ENCODE measurements at places on chromosomes 4 and X.

- DNase-seq: no peak
- no peak overlapping the region for H3K4me3 ChIP-seq
- no peaks in the 10 kb centered on the region for H3K36me3 ChIP-seq
- H3K27me3 ChIP-seq: no peaks in the 10 kb centered on the region
- H3K27ac ChIP-seq: no peak overlapping the region
These were observed 23.7 kb downstream of the SULT1E1 start for GRCh38 chr4:69836287-69836686.

- H3K36me3 ChIP-seq: no peaks in the 10 kb centered on the region
- no peaks in the 10 kb centered on the region for H3K4me1 ChIP-seq
- no peak overlapping the region for H3K4me3 ChIP-seq
- DNase-seq: no peak
- H3K27ac ChIP-seq: no peak overlapping the region
These were observed 448.1 kb upstream of the TRAM1L1 start for GRCh38 chr4:117533501-117533900.

GRCh38 chr4:27040356-27040755 is 179.7 kb downstream of the STIM2 start:
- H3K36me3 ChIP-seq: no peaks in the 10 kb centered on the region
- no peak overlapping the region for H3K4me3 ChIP-seq
- no peak for DNase-seq
- no peaks in the 10 kb centered on the region for H3K4me1 ChIP-seq
- H3K27ac ChIP-seq: no peak overlapping the region

- H3K36me3 ChIP-seq: no peaks in the 10 kb centered on the region
- DNase-seq: no peak
- no peaks in the 10 kb centered on the region for H3K27me3 ChIP-seq
- H3K27ac ChIP-seq: no peak overlapping the region
- H3K4me1 ChIP-seq: no peaks in the 10 kb centered on the region
These were observed 25.2 kb downstream of the NAT8L start for GRCh38 chr4:2084316-2084715.

DNA sequence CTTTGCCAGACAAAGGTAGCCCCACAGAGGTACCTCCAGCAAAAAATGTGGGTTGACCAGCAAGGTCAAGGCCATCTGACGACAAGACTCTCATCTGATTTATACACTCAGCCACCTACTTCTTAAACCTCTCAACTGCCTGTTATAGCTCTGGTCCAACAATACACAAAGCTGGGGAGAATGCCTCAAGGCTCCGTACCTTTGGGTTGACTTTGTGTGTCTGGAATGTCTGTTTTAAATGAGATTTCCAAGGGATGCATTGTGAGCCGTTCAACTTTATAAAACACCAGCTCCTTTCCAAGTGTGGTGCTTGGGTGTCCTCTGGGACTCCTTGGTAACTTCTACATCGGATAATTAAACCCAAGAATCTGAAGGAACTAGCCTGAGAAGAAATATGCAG is 167.0 kb upstream of the RPL34 start:
- DNase-seq: no peak
- H3K27me3 ChIP-seq: no peaks in the 10 kb centered on the region
- no peak overlapping the region for H3K27ac ChIP-seq
- no peaks in the 10 kb centered on the region for H3K36me3 ChIP-seq

GRCh38 chr4:71784569-71785197 is 804 bp upstream of the GC start:
- H3K27ac ChIP-seq: no peak overlapping the region
- no peak for DNase-seq
- H3K27me3 ChIP-seq: no peaks in the 10 kb centered on the region
- H3K4me3 ChIP-seq: no peak overlapping the region
- H3K4me1 ChIP-seq: no peaks in the 10 kb centered on the region

DNA sequence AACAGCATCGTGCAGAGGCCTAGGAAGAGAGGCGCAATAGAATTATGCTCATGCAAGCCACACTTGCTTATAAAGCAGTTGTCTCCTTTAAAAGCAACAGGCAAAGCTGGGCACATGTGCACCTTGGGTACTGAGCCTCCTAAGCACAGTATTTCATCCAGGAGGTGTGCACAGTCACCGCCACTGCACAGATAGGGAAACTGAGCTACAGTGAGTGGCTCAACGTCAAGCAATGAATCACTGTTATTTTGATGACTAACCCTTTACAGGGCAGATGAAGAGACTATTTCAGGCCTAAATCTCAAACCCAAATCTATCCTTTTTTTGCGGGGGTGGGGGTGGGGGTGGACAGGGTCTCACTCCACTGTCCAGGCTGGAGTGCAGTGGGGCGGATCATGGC is 42.3 kb downstream of the BCOR start:
- no peaks in the 10 kb centered on the region for H3K4me1 ChIP-seq
- no peaks in the 10 kb centered on the region for H3K27me3 ChIP-seq
- H3K4me3 ChIP-seq: no peak overlapping the region
- H3K36me3 ChIP-seq: peaks cover 56% of the 10 kb centered on the region
- DNase-seq: no peak
- no peak overlapping the region for H3K27ac ChIP-seq

DNA sequence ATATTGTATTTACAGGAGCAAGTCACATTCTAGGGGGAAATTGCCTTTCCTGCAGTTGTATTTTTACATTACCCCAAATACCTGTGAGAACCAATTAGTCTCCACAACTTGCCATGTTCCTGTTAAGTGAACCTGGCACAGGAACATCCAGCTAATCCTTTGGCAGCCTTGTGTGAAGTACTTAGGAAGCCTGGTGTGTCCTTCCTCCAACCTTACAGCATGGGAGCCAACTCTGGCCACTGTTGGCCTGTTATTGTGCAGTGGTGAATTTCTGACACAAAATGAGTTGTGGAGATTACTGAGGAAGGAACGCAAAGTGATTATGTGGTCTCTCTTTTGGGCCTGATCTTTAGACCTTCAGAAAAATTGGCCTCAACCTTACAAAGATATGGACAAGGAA is 238.0 kb upstream of the PITX2 start:
- H3K4me3 ChIP-seq: no peak overlapping the region
- H3K27ac ChIP-seq: no peak overlapping the region
- H3K4me1 ChIP-seq: no peaks in the 10 kb centered on the region
- no peaks in the 10 kb centered on the region for H3K36me3 ChIP-seq
- no peaks in the 10 kb centered on the region for H3K27me3 ChIP-seq
- no peak for DNase-seq

DNA sequence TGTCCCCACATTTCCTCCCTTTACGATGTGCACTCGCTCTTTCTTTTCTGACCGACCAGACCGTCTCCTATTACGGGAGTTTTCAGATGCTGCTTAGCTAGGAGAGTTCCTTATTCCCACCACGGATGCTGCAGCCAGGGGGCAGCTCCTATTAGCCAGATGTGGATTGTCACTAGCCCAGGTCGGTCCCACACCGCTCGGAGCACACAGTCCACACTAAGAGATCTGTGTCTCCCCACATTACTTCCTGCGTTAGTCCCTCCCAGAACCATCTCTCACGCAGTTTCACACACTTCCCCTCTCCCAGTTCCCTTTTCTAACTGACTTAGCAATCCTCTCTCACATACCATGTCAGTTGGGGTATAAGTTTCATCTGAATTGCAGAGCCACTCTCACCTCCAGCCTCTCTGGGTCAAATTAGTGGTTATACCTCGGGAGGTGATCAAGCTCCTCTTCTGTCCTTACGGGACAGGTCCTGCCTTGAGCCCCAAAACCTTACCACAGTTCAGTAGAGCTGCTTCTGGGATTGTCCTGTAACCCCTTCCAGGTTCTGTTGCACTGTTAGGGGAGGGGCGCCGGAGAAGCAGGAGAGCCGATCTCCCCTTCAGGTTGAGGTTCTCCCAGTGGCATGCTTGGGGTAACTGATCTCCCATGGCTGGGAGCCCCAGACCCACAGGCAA is 28.2 kb downstream of the SULT1E1 start:
- no peaks in the 10 kb centered on the region for H3K27me3 ChIP-seq
- no peaks in the 10 kb centered on the region for H3K36me3 ChIP-seq
- no peak for DNase-seq
- H3K27ac ChIP-seq: no peak overlapping the region

- H3K27ac ChIP-seq: no peak overlapping the region
- no peak for DNase-seq
- no peaks in the 10 kb centered on the region for H3K36me3 ChIP-seq
- H3K27me3 ChIP-seq: no peaks in the 10 kb centered on the region
- no peaks in the 10 kb centered on the region for H3K4me1 ChIP-seq
These were observed 795.1 kb upstream of the GRIA3 start for GRCh38 chrX:122389005-122389404.

DNA sequence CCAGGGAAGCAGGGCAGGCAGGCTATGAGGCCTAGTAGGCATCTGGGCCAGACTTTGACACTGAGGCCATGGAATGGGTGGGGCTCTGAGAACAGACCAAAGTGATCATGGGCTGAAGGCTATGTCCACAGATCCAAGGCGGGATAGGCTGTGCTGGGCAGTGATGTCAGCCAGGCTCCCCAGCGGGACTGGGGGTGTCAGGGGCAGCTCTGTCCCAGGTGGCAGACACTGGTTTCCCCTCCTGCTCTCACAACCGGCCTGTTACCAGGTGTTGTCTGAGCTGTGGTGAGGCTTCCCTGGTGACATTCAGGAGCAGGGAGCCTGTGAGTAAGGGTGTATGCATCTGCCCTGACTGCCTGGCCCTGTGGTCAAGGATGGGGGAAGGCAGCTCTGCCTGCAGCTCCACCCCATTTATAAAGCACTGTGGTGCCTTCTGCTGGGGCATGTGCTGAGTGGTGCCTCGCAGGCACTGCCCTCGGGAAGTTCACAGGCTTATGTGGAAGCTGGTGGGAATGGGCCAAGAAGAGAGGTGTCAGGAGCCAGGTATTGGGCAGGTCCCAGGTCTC is 2.9 kb downstream of the IL9R start:
- H3K4me1 ChIP-seq: peaks cover 2% of the 10 kb centered on the region
- no peak overlapping the region for H3K4me3 ChIP-seq
- no peak overlapping the region for H3K27ac ChIP-seq
- DNase-seq: no peak

DNA sequence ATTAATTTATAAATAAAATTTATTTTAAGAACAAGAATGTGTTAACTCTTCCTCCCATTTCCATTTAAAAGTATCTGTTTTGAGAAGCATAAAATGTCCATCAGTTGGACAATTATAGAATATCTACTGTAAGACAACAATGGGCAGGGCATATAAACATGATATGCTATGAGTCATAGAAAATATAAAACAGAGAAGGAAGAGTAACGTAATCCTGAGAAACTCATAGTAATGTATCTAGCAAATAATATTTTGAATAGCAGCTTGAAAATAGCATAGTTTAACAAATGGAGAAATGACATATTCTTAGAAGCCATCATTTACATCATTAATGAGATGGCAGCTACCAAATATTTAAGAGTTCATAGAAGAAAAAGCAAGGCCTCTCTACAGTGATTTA is 820.3 kb upstream of the PCDH10 start:
- no peaks in the 10 kb centered on the region for H3K36me3 ChIP-seq
- no peak overlapping the region for H3K4me3 ChIP-seq
- no peak overlapping the region for H3K27ac ChIP-seq
- H3K27me3 ChIP-seq: no peaks in the 10 kb centered on the region
- DNase-seq: no peak

- H3K4me3 ChIP-seq: no peak overlapping the region
- no peaks in the 10 kb centered on the region for H3K36me3 ChIP-seq
- no peak overlapping the region for H3K27ac ChIP-seq
- H3K4me1 ChIP-seq: no peaks in the 10 kb centered on the region
- H3K27me3 ChIP-seq: no peaks in the 10 kb centered on the region
These were observed 25.2 kb upstream of the SORCS2 start for GRCh38 chr4:7166981-7167700.

DNA sequence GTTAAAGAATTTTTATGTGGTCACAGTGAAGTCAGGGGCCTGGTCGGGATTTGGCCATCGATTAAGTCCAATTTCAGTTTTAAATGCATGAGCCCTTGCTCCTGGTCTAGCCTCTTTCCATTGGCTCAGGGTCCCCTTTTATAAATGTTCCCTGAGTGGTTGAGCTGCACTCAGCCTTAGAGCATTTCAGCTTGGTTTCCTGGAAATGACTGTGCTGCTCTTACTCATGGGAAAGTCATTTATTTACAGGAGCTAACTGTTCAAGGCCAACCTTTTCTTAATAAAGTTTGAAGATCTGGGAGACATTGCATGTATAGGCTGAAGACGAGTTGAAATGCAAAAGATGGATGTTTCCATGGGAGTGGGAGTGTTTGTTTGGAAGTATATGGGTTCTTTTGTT is 98.8 kb upstream of the CLNK start:
- H3K4me1 ChIP-seq: no peaks in the 10 kb centered on the region
- H3K4me3 ChIP-seq: no peak overlapping the region
- H3K27ac ChIP-seq: no peak overlapping the region
- no peaks in the 10 kb centered on the region for H3K27me3 ChIP-seq
- DNase-seq: no peak

DNA sequence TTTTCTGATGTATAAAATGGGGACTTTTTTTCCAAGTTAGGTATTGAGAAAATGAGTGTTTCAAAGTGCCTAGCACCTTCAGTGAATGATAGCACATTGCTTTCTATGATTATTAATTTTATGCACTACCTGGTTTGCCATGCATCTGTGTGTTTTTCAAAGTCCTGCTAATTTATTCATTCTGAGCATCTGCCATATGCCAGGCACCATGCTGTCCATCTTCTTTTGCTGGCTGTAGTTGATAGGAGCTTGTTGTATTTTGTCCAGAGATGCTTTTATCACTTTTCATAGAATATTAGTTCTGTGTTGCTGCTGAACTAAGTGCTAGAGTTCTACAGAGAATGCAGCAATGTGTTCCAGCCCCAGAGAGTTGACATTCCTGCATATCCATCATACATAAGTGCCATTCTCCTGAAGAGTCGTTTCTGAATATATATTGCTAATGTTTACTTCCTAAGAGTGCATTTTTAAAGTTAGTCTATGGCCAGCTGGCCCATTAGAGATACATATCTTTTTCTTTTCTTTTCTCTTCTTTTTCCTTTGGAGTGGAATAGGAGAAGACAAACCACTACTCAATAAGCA is 49.0 kb upstream of the CLNK start:
- no peak overlapping the region for H3K4me3 ChIP-seq
- no peak overlapping the region for H3K27ac ChIP-seq
- H3K36me3 ChIP-seq: no peaks in the 10 kb centered on the region
- DNase-seq: no peak
- H3K27me3 ChIP-seq: no peaks in the 10 kb centered on the region

DNA sequence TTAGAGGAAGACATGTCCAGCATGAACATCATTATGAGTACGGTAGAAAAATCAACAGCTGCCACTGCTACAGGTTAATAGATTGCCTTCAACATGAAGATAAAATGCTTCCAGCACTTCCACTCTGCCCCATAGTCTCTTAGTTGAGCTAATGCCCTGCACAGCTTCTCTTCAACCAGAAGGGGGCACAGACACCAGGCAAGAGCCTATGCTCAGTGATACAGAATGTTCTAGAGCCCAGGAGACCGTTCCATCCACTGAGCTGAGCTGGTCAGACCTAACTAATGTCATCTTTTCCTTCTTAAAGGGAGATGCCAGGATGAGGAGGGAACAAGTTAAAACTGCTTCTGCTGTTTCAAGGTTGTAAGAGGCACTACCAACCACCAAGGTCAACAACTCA is 42.2 kb downstream of the SMIM10L2A start:
- no peak overlapping the region for H3K27ac ChIP-seq
- no peak overlapping the region for H3K4me3 ChIP-seq
- H3K27me3 ChIP-seq: no peaks in the 10 kb centered on the region
- no peaks in the 10 kb centered on the region for H3K4me1 ChIP-seq
- no peaks in the 10 kb centered on the region for H3K36me3 ChIP-seq

GRCh38 chr4:110371016-110371770 is 104.8 kb upstream of the ENPEP start:
- H3K4me3 ChIP-seq: no peak overlapping the region
- no peaks in the 10 kb centered on the region for H3K4me1 ChIP-seq
- H3K27me3 ChIP-seq: no peaks in the 10 kb centered on the region
- DNase-seq: no peak
- no peaks in the 10 kb centered on the region for H3K36me3 ChIP-seq
